ENCODE measurements at places on chromosomes 5 and 9.

DNA sequence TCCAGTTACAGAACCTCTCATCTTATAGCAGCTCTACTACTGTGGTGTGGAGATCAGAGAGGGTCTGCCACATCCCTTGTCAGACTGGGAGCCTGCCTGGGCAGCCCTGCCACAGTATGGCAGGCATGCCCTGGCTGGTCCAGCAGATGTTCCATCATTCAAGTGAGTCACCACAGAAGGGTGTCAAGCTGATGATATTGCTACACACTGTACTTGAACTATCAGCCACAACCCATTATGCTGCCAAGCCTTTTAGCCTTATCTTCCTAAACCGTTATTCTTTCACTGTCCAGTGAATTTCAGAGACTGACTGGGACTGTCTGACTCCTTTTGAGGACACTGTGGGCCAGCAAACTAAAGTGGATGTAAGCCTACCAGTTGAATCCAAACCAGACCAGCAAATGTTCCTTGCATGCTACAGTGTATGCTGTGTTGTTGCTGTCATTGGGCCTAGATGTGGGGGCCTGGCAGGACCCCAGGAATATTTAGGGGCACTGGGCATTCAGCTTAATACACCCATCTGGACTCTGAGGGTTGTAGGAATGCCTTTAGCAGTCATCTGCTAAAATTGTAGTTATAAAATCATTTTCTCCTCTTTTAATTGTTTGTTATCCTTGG is 202.6 kb downstream of the NR3C1 start:
- no peak for DNase-seq

DNA sequence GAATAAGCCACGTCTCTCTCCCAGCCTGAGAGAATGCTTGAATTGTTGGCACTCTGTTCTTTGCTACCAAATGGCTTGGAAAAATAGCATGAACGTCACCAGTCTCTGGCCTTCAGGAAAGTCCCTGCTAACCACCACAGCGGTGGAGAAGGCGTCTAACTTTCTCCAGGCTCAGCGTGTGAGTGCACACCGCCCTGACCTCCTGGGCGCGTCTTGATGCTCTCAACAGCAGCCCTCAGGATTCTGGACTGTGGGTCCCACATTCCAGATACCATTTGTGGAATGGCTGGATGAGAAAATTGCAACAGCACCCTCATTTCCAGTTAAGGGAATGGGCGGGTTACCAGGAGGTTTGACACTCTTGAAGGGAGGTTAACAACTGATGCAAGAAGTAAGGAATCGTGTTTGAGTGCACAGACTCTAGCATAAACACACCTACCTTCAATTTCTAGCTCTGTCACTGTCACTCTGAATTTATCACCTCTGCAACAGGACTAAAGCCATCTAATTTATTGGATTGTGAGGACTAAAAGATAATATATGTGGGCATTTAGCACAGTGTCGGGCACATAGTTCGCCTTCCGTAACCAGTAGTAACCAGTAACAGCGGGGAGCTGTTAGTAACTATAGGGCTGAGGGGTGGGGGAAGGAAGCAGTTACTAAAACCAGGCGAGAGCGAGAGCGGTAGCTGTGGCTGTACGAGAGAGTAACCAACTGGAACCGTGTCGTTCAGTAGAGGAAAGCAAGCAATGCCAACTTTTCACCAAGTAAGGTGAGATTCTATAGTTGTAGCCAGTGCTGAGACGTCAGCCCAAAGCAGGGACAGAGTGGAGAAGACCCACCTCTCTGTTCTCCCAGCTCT is 807 bp upstream of the PLGRKT start:
- DNase-seq, result peak; percentile 42

- DNase-seq, result no peak
Observed at GRCh38 chr5:119019501-119019900, 31.2 kb upstream of the DTWD2 start.

DNA sequence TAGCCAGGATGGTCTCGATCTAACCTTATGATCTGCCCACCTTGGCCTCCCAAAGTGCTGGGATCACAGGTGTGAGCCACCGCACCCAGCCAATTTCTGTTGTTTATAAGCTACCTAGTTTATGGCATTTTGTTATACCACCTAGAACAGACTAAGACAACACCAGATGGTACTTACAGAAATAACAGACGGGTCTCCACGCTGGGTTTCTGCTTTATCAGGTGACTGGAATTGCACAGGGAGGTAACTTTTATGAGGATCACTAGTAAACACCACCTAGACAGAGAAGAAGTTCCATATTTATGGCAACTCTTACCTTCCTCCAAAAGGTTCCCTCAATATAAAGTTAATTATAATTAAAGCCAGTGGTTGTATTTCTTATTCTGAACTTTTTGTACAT is 74.0 kb downstream of the CEMIP2 start:
- DNase-seq, result no peak

- no peak for DNase-seq
Observed at GRCh38 chr5:148403344-148403743, 19.6 kb downstream of the FBXO38 start.

GRCh38 chr9:37300620-37301019 is 121.9 kb upstream of the GRHPR start:
- DNase-seq, result no peak

GRCh38 chr5:139584137-139584536 is 23.0 kb downstream of the UBE2D2 start:
- DNase-seq, result no peak

DNA sequence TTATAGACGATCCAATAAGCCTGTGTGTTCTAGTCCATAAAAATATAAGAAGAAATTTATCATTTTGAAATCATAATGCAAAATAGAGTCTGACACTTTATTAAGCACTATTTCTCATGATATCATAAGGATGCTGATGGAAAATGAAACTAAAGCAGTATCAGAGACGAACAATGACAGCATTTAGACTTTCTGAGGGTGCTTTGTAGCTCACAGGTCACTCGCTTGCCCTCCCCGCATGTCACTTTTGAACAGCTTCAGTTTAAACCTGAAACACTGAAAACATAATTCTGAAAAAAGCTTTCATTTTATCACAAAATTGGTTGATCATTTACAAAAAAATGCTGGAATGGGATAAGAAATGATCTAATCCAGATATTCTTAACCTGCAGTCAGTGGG is 247.1 kb downstream of the EBF1 start:
- no peak for DNase-seq

GRCh38 chr9:92611621-92612285 is 58.2 kb downstream of the IPPK start:
- DNase-seq, result no peak

DNA sequence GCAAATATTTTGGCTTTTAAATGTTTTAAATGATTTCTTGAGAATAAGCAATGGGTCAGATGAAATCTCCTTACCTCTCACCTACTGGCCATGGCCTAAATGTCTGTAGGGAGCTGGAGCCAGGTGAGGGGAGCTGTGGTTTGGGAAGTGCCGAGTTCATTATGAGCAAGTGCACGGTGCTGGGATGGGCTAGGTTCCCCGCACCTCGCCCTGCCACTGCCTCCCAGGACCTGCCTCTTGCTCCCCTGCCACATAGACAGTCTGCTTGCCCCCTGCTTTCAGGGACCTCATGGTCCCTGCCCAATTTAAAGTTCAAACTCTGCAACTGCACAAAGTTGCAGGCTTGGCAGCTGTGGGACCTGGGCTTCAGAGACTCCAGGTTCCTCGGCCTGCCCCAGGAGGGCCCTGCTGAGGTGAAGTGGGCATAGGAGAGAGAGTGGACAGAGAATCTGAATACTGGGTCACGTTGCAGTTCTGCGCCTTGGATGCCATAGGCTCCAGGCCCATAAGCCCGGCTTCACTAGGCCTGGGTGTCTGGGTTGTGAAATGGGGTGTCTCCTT is 5.4 kb downstream of the OR13J1 start:
- DNase-seq, result no peak

DNA sequence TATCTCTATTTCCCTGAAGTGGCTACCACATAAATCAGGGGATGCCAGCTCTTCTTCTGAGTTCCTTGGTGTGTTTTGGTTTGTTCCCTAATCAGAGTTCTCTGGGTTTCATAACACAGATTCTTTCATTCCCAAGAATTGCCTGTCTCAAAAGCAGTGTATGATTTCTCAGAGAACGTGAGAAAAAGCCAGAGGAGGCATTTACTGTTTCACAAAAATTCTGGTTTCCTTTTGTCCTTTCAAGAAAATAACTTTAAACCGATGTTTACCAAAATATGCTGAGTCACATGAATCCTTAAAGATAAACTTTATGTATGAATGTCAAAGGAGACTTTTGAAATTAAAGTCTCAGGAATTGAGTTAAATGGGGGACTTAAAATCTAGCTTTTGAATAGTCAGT is 314.3 kb downstream of the EBF1 start:
- DNase-seq, result no peak

GRCh38 chr9:27632254-27632653 is 59.0 kb upstream of the C9orf72 start:
- DNase-seq, result no peak

GRCh38 chr5:124395287-124395686 is 351.2 kb downstream of the ZNF608 start:
- DNase-seq, result no peak
